ENCODE measurements at places on chromosomes 4 and X.

DNA sequence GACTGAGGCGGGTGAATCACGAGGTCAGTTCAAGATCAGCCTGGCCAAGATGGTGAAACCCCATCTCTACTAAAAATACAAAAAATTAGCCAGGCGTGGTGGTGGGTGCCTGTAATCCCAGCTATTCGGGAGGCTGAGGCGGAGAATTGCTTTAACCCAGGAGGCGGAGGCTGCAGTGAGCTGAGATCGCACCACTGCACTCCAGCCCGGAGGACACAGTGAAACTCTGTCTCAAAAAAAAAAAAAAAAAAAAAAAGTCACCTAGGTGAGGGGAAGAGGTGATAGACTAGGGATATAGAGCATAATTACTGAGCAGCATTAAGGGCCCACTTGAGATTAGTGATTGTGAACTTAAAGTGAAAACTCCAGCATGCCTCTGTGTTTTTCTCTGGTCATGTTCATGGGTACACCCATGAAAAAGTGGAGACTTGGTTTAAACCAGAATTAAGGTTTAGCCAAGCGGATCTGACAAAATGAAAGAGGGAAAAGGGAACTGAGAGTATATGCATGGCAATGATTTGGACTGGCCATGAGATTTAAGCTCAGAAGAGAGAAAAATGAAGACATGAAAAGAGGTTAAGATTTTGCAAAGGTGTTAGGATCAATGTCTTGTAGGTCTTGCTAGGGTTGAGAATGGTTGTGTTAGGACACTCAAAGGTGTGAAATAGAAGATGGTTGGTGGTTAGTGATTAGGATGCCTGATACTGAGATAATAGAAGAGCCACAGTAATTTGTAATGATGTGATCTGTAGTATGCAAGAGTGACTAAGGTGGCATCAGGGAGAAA, 105.0 kb downstream of the RAB28 start:
- DNase-seq: no peak

DNA sequence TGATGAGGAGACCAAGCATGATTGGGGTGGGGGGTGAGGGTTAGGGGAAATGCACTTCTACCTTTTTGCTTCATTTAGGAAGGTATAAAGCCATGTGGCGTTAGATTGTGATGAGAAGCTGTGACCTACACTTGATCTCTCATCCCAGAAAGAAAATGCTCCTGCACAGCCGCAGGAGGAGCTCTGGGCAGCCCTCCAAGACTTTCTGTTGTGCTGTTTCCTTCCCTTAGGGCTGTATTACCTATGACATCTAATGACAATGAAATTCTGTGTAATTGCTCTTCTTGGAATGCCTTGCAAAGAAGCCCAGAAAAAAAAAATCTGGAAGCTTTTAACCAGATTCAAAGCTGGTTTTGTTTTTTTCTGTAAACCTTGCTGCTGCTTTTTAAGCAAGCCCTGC, 13.4 kb downstream of the PRPS2 start:
- no peak for DNase-seq

DNA sequence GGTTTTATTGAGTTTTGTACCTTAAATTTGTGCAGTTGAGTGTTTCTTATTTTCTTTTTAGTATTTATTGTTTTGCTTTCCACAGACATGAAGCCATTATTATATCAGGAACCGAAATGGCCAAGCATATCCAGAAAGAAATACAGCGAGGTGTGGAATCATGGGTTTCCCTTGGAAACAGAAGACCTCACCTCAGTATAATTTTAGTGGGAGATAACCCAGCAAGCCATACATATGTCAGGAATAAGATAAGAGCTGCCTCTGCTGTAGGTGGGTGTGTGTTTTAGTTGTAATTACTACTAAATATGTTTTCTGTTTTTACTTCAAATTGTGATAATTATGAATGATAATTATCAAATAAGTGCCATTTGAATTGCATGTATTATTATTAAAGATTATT, 16.5 kb downstream of the MTHFD2L start:
- no peak for DNase-seq

GRCh38 chrX:32987142-32987541, 224.2 kb downstream of the DMD start:
- DNase-seq: no peak

GRCh38 chr4:4420421-4420820, 33.5 kb downstream of the NSG1 start:
- no peak for DNase-seq

DNA sequence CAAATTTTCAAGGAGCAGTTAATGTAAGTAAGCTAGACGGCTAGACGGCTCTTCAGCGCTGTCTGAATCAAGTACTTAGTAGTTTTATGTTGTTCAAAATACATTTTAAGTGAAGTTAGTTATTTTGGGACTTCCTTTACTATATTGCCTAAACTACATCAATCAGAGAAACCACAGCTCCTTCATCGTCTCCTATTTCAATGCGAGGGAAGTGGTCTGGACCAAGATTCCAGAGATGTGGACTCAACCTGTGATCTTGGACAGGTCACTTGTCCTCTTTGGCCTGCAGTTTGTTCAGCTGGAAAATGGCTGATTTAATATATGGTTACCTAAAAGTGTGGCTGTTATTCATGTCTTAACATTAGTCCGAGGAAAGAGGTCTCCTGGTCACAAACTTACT, 10.6 kb downstream of the ING2 start:
- no peak for DNase-seq

GRCh38 chr4:82213485-82214417, 160.0 kb downstream of the HNRNPD start:
- DNase-seq: no peak

DNA sequence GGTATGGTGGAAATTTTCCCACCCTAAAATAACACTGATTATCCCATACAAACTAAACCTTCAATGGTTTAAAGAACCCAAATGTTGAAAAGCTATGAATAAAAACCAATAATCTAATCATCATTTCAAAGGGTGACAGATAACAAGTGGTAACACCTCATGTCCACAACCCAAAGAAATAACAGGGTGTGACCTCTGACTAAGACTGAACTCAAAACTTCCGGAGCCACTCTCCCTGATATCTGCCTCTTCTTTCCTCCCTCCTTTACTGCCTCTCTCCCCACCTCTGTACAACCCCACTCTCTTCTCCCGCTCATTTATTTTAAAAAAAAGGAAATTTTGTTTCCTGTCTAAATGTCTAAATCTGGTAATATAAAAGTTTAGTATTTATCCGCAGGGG, 11.5 kb downstream of the FBXW7 start:
- DNase-seq: no peak

DNA sequence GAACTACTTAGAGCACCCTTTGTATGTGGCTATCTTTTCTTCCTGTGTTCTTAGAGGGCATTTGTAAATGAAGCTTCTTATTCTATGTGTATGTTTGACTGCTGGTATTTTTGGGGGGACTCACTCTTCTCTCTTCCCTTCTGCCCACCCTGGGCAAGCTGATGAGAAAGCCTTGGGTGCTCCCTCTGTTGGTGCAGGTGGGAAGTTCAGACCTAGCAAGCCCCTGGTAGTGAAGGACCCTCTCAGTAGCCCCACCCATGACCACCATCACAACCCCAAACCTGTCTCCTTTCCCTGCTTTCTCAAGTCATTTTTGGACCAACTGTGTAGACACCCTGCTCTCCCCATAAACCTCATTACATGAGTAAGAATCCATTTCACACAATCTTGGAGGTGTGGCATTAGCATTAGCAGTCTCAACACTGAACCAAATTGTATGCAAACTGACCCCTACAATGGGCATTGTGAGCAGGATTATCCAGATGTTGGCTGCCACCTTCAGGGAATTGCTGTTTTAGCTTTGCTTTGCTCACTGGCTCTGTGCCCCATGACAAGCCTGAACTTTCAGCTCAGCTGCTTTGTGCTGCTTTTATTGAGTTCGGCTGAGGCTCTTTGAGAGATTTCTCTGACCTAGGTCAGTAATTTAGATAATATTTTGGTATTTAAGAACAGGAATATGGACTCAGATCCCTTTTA, 27.9 kb downstream of the TRIM61 start:
- DNase-seq: no peak

DNA sequence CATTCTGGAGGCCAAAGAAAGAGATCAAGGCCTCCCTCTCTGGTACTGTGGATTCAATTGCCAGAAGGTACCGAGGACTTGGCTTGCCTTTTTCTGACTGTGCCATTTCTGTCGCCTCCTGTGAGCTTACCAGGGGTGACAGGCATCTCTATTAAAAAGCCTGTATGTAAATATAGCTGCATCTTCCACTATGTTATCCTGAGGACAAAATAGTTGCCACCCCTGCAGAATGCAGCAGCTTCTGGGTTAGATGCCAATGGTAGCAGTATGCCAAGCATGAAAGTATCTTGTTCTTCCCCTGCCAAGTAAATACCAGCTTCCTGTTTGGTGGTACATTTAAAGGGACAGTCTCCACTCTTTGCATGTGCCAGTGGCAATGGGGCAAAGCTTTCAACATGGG, 10.7 kb downstream of the TRPC5OS start:
- DNase-seq: no peak

DNA sequence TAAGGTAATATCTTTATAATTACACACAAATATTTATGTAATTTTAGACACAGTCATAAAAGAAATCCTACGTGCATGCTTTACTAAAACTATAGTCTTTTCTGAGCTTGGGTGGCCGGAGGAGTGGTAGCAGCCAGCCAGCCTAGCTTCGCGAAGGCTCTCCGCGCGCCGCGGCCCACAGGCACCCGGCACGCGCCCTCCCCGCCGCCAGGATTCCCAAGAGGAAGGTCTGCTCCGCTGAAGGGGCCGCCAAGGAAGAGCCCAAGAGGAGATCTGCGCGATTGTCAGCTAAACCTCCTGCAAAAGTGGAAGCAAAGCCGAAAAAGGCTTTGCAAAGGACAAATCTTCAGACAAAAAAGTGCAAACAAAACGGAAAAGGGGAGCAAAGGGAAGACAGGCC, 8.7 kb upstream of the PJA1 start:
- DNase-seq: no peak

- DNase-seq: no peak
Observed at GRCh38 chr4:17957688-17958087, 63.9 kb downstream of the LCORL start.

DNA sequence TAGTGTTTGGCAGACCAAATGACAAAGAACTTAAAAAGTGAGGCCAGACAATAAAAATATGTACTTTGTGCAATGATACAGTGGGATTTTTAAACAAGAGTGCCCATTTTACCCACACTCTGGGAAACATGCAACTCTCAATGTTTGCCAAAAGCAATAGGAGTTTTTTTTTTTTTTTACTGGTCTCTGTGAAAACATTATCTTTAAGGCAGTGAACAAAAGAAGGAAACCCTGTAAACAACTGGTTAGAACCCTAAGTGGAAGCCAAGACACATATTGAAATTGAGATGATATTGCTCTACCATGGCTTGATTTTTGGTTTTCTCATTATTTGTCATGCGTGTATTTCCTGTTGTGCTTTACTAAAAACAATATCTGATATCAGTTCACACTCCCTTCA, 67.2 kb upstream of the PPP3CA start:
- DNase-seq: no peak

GRCh38 chr4:99828477-99828876, 11.8 kb downstream of the DAPP1 start:
- DNase-seq: no peak

GRCh38 chrX:85591536-85591935, 212.1 kb upstream of the POF1B start:
- no peak for DNase-seq

DNA sequence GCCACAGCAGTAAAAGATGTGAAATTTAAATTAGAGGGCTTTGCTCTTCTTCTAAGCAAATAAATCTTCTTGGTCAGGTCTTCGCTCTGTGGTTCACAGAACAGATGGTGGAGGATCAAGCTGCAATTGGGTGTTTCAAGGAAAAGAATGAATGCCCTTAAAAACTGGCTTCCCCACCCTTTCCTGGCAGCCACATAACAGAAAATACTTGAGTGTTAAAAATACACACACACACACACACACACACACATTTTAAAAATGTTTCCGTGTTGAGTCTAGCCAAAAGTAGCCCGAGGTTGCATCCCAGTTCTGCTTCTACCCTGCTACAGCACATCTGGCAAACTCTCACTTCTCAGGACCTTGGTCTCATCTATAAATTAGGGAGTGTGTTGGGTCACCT, 56.7 kb upstream of the FGFBP2 start:
- DNase-seq: no peak

DNA sequence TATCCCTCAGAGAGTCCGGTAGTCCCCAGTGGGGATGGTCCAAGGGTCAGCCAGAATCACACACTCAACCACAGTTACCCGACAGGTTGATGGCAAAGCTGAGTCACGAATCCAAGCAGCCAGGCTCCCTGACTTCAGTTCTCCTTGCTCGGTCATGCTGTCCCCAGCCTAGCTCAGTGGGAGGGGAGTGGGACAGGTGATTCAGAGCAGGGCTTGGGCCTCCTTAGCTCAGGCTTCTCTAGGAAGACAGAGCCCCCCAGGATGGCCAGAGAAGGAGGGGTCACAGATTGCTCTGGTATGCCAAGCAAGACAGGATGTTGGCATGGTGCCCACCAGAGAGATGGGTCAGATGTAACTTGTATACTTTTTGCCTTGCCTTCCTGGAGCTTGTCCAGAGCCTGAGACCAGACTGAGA, 66.5 kb downstream of the EFNB1 start:
- DNase-seq: no peak

- DNase-seq: no peak
Observed at GRCh38 chrX:101749436-101749835, 89.8 kb upstream of the ARMCX2 start.

DNA sequence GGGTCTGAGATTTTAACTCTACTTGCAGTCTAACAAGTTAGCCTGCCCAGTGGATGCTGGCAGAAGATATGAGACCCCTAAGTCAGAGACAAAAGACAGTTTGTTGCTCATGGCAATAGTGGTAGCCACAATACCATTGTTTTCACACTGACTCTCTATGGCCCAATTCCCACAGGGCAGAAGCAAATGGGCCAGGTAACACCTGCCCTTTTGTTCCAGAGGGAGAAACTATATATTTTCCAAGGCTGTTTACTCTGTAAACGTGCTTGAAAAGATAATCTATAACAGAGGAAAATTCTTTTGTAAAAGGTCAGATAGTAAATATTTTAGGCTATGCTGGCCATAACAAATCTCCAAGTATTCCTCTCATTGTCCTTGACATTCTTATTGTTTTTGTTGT, 57.2 kb upstream of the NPNT start:
- no peak for DNase-seq

- DNase-seq: peak; percentile 6
Observed at GRCh38 chr4:141702472-141703182, 66.2 kb downstream of the IL15 start.

- DNase-seq: no peak
Observed at GRCh38 chrX:134338527-134338926, 101.5 kb downstream of the CCDC160 start.

- DNase-seq: no peak
Observed at GRCh38 chr4:184282895-184283654, 65.4 kb upstream of the ENPP6 start.

GRCh38 chr4:168634276-168634802, 137.5 kb downstream of the PALLD start:
- DNase-seq: peak; percentile 97

GRCh38 chrX:48626401-48627298, 29.4 kb downstream of the WDR13 start:
- DNase-seq: no peak

DNA sequence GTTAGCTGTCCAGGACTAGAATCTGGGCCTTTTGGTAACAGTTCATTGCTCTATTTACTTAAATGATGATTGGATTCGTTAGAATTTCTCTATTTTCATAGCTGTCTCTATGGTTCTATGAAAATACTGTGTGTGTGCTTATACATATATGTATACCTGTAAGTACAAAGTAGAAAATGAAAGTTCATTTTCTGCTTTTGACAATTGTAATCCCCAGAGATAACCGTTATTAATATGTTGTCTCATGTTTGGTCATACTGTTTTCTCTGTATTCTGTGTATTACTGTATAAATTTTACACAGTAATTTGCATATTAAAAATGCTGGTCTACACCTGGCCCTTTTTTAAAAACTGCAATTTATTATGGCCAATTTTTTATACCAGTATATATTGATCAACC, 55.4 kb downstream of the CLCN3 start:
- DNase-seq: no peak

Measured in brain microvascular endothelial cell (primary cell).